Activated naive CD4-positive, alpha-beta T cell treated with anti-CD3 and anti-CD28 coated beads, Interleukin-2, amount 50 U/mL, for 72 hours (primary cell): ENCODE measurements at places on chromosomes 5 and 9. TPM values are rescaled to one million over a fixed set of nuclear protein-coding genes. Genes with fewer than 3 reads are reported as not detected.

Gene KCNN2
- total RNA-seq = not detected

Gene ITGA2
- total RNA-seq = 3.1 TPM

GRCh38 chr5:66608501-66608900, 12.3 kb downstream of the MAST4 start:
- DNase-seq = no peak

DNA sequence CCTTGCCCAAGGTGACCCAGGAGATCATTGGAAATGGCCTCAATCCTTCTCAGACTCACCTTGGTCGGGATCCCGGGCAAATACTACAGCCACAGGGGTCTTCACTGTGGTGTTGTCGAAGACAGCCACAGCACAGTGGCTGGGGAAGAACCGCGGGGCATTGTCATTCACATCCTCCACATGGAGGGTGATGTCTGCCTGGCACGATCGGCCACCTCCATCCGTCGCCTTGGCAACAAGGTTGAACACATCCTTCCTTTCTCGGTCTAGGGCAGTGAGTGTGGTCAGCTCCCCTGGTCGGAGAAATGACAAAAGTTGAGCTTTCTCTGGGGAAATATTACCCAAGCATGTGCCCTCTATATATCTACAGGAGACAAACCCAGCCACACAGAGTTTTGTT, 56.8 kb downstream of the FAT2 start:
- DNase-seq = no peak

Gene HTR1A
- not detected for total RNA-seq

- no peak for DNase-seq
These were observed 25.1 kb upstream of the UGCG start for GRCh38 chr9:111871499-111871855.

DNA sequence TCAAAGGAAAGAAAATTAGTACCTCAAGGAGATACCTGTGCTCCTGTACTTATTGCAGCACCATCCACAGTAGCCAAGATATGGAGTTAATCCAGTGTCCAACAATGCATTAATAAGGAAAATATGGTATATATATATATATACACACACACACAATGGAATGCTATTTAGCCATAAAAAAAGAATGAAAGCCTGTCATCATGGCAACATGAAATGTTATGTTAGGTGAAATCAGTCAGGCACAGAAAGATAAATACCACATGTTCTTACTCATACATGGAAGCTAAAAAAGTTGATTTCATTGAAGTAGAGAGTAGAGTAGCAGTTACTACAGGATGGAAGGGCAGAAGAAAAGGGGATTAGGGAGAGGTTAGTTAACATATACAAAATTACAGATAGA, 601.5 kb downstream of the ANXA1 start:
- no peak for DNase-seq

Gene ADAMTS19
- not detected for total RNA-seq

GRCh38 chr9:600006-600405, 241.5 kb upstream of the DMRT1 start:
- no peak for DNase-seq

Gene DTWD2
- 4.0 TPM for total RNA-seq

Gene ZNG1A
- total RNA-seq = 53.5 TPM

Gene RUSC2
- 10.0 TPM for total RNA-seq

Gene TSSK1B
- not detected for total RNA-seq

GRCh38 chr9:128593039-128593438, 40.7 kb downstream of the SPTAN1 start:
- DNase-seq = no peak

Gene WNT8A
- total RNA-seq = not detected

- DNase-seq = no peak
These were observed 20.0 kb downstream of the GPBP1 start for GRCh38 chr5:57193757-57194413.

Gene GABRB2
- total RNA-seq = not detected

Gene SLC36A3
- total RNA-seq = not detected

Gene PFN3
- total RNA-seq = not detected

DNA sequence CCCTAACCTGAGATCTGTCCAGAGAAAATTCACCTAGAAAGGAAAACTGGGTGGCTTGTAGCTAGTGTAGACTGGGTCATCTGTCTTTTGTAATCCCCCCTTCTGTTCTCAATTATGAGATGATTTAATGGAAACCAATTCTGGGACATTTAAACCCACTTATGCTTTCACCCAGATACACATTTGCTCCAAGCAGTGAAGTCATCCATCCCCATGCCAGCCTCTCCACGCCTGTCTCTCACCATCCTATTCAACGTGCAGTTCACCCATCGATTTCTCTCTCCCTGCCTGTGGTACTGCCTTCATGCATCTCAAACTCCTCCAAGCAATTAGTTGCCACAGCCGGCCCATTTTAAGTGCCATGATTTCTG, 1.8 kb downstream of the PHF19 start:
- DNase-seq = no peak
